ENCODE measurements at places on chromosomes 1 and 21. TPM values are rescaled to one million over a fixed set of nuclear protein-coding genes. Genes with fewer than 3 reads are reported as not detected.

The ANKRD35 gene
- 2.1 TPM for total RNA-seq

The FCRL6 gene
- 0.93 TPM for total RNA-seq

The SPRR2F gene
- not detected for total RNA-seq

The LAD1 gene
- 0.19 TPM for total RNA-seq

The SPRR4 gene
- total RNA-seq = not detected

The OR6K3 gene
- not detected for total RNA-seq

The THBS3 gene
- total RNA-seq = 27.8 TPM

The CAMTA1 gene
- 45.3 TPM for total RNA-seq

The RFX5 gene
- 24.4 TPM for total RNA-seq

The SPATA46 gene
- not detected for total RNA-seq

The MOB3C gene
- total RNA-seq = 30.0 TPM

The CLEC20A gene
- not detected for total RNA-seq

The RIMS3 gene
- total RNA-seq = 1.6 TPM

The SERTAD4 gene
- total RNA-seq = 0.75 TPM

The INSRR gene
- 0.12 TPM for total RNA-seq

The BEND5 gene
- total RNA-seq = 1.0 TPM

The RAB25 gene
- 0.84 TPM for total RNA-seq
